Heart right ventricle (tissue), 16 donors: ENCODE measurements at places on chromosomes 3 and 15.

GRCh38 chr3:40313975-40314860, 4.7 kb downstream of the EIF1B start:
- no peak for DNase-seq

DNA sequence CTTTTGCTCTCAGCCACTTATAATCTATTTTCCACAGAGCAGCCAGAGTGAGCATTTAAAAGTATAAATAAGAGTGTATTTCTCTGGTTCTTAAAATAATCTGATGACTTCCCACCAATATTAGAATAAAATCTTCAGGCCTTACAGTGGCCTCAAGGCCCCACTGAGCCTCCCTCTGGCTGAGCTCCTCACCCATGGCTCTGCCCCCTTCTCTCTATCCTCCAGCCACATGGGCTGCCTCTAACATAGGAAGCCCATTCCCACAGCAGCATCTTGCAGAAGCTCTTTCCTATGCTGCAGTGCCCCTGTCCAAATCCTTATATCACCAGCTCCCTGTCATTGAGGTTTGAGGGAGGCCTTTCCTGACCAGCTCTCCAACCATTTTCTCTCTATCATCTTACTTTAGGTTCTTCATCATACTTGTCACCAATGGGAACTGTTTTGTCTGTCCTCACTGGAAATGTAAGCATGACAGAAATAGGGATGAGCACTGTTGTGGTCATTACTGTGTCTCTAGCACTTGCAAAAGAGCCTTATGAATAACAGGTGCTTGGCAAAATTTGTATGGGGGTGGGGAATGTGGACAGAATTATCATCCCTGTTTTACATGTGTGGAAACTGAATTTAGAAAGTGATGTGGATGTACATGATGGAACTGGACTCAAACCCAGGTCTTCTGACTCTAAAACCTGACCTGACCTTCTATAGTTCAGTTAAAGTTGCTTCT, 250.6 kb downstream of the NR1D2 start:
- DNase-seq: no peak

DNA sequence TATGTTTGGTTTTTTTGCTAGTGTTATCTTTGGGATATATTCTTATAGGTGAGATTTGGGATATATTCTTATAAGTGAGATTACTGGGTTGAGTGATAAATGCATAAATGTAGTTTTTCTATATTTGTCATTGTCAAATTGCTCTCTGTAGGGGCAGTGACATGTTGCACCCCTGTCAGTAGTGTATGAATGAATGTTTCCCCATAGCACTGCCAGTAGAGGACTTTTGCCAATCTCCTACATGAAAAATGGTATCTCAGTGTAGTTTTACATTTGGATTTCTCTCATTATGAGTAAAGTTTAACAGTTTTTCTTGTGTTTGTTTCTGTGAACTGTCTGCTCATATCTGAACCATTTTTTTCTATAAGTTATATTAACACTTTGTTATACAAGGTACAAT, 13.6 kb downstream of the U2SURP start:
- DNase-seq: no peak

- no peak for DNase-seq
Measured at GRCh38 chr3:16377847-16378302, 112.9 kb downstream of the OXNAD1 start.

GRCh38 chr15:31271711-31272557, 54.7 kb upstream of the KLF13 start:
- DNase-seq: peak; percentile 4

DNA sequence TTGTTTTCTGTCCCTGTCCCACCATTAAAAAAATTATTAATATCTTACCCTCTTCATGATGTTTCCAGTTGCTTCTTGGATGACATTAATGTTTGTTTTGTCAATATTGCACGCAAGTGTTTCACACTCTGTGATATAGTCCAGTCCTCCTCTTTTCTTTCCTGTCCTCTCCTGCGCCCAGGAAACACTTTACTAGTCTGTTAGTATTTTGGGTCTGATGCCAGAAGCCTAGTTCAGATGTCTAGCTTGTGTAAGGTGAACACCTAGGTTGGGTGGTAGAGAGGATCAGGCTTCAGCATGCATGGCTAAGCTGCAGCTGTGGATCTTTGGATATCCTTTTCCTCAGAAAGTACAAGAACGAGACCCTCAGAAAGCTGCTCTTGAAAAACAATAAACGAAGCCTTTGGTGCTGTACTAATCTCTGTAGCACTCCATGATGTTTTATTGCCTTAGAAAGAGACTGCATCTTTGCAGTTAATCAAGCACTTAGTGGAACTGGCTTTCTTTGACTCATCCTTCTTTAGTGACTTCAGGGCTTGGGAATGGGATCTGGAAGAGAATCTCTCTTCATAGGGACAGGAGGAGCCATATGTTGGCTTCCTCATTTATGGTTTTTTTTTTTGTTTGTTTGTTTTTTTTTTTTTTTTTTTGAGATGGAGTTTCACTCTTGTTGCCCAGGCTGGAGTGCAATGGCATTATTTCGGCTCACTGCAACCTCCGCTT, 253.4 kb downstream of the LPP start:
- DNase-seq: no peak

GRCh38 chr3:154971771-154972326, 108.3 kb upstream of the MME start:
- DNase-seq: no peak

DNA sequence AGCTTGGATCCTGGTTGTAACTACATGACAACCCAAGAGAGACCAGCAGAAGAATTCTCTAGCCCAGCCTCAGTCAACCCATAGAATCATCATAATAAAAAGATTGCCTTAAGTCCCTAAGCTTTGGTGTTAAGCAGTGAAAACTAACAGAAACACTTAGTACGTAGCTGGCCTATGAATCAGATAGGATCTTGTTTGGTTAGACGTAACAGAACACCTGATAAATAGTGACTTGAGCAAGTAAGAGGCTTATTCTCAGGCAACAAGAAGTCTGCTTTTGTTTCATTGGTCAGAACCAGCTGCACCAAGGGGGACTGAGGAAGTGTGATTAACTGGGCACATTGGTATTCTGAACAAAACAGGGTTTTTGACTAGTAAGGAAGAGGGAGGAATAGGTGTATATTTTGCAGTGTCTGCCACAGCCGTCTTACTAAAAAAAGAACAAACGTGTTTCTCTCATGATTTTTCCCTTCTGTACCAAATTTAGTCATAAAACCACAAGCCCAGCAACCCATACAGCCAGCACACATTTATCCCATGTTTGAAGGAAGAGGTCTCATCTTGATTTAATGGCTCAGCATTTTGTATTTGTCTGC, 53.3 kb upstream of the GLCE start:
- DNase-seq: no peak

GRCh38 chr3:194740859-194741491, 55.3 kb downstream of the FAM43A start:
- DNase-seq: no peak

GRCh38 chr15:52100807-52101442, 11.7 kb downstream of the BCL2L10 start:
- peak; percentile 72 for DNase-seq

GRCh38 chr3:27827041-27827440, 104.9 kb upstream of the EOMES start:
- DNase-seq: no peak

- DNase-seq: no peak
Measured at GRCh38 chr3:191138937-191139336, 60.1 kb upstream of the OSTN start.

DNA sequence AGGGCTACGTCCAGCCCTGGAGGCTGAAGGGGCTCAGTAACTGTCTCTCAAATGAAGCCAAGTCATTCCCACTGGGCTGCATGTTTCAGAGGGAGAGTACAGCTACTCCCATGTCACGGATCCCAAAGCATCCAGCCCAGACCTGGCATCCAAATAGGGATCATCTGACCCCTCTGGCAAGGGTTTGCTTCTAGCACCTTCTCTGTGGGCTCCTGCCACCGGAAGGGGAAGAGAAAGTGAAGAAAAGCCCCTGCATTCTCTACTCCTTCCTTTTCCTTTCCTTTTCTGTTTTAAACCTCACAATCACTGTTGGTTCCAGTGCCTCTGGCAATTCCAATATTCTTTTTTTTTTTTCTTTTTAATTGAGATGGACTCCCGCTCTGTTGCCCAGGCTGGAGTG, 64.5 kb upstream of the CTSH start:
- DNase-seq: no peak

DNA sequence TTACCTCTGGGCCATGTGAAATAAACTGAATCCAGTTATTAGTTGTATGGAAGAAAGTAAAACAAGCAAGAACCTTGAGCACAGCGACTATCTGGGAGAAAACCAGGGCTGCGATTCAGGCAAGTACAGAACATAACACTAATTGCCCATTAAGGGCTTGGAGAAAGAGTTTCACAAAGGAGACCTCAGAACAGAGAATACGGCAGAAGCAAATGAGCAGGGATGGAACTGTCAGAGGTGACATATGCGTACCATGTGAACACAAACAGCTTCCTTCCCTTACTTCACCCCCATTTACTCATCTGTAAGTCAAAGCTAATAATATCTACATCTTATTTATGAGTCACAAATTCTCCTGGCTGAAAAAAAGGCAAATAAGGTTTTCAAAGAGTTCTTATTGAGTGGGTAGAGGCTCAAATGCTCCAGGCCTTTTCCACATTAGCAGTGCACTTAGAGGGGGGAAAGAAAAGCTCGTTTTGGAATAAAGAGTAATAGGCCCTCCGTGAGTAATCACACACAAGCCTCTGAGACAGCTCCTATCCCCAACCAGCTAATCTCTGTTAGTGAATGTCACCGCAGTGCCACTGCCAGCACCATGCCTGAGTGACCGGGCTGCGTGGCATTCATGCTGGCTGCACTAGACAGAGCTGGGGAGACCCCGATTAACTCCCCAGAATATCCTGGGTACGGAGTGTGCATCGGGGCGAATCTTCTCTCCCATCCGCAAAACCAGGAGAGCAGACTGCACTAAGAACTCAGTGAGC, 2.6 kb downstream of the PCSK6 start:
- no peak for DNase-seq

DNA sequence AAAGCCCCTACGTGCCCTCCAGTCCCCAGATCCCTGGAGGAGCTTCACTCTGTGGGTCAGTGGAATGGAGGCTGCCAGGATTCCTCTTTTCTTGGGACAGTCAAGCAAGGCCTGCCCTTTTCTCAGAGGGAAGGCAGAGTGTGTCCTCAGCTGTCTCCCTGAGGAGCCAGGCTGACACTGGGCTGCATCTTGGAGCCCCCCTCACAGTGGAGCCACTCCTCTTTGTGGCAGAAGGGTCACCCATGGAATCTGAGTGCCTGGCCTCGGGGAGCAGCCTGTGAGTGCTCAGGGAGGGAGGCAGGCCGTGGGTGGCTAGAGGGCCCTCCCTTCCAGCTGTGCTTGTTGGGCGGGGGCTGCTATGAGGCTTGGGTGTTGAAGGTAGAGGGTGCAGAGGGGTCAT, 41.2 kb downstream of the BOC start:
- no peak for DNase-seq

DNA sequence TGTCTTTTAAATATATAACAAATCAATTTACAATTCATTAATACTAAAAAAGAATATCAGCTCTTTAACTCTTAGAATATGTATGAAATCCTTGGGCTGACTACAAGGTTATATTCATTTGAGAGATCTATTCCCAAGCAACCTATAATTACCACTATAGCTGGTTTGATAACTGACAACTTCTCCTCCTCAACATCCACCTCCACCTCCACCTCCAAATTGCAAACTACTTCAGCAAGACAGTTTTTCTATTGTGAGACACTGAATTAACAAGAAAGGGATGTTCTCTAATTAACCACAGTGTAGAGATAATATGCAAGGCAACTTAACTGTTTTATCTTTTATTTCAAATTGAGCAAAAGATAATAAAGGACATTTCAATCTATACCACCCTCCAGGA, 284.8 kb upstream of the ARL6 start:
- DNase-seq: no peak

DNA sequence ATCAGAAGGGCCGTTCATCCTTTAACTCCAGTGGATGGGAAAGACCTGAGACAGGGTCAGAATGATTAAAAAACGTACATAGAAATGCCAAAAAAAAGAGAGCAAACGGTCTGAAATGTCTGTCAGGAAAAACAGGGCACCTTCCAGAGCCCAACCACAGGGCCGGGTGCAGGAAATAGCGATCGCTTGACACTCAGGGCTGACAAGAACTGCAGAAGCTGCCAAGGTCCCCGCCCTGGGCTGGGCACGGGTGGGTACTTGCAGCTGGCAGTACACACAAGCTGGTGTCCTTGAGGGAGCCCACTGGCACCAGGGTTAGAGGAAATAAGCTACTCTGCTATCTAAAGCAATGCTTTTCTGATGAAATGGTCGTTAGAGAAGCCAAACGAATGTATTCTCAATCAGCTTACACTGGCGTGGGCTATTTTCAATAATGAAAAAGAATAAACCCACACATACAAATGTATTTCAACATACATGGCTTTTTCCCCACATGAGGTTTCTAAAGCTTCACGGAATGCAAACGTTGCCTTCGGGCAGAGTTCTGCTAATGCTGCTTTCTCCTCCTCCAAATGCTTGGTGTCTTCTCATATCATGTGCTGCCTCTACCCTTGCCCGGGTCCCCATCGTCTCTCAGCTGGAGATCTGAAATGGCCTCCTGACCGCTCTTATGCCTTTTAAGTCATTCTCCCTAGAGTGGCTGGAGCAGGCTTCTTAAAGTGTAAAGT, 15.6 kb downstream of the FRMD4B start:
- DNase-seq: peak; percentile 82

- no peak for DNase-seq
Measured at GRCh38 chr3:196444500-196444894, 12.3 kb upstream of the UBXN7 start.

DNA sequence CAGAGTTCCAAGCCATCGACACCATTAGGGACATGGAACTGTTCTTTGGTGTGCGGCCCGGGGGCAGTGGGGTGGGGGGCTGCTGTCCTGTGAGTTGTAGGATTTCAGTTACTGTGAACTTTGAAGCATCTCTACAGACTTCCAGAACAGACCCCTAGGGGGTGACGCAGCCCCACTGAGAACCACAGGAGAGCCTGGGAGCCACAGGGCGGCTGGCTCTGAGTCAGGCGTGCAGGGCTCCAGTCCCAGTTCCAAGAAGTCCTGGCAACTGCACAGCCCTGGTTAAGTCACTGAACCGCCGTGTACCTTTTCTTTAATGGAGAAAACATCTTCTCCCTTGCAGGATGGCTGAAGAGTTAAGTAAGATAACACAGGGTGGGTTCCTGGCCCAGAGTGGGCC, 23.5 kb upstream of the LRTM1 start:
- DNase-seq: peak; percentile 71

DNA sequence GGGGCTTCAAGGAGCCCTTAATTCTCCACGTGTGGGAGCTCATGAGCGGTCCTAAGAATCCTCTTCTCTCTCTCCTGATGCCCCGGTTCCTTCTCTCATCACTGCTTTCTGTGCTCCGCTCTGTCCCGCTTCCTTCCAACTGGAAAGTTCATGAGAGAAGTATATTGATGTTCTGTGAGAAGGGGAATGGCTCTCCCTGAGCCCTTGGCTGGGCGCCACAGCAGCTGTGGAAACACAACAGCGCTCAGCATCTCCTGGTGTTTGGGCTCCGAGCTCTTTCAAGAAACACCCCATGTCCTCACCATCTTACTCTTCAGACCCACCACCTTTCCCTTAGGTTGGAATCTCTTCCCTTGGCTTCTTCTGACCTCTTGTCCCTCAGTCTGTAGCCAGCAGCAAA, 161.7 kb downstream of the VGLL4 start:
- peak; percentile 82 for DNase-seq
